ENCODE measurements at places on chromosomes 11 and 22.
A peak's percentile ranks its signal among the peaks of the same experiment; 100 is the strongest.

- H3K36me3 ChIP-seq = no peaks in the 10 kb centered on the region
- peak overlapping the region; percentile 11 for H3K4me3 ChIP-seq
- H3K27me3 ChIP-seq = no peaks in the 10 kb centered on the region
- H3K4me1 ChIP-seq = no peaks in the 10 kb centered on the region
Observed at GRCh38 chr11:107957109-107957588, 28.9 kb downstream of the RAB39A start.

DNA sequence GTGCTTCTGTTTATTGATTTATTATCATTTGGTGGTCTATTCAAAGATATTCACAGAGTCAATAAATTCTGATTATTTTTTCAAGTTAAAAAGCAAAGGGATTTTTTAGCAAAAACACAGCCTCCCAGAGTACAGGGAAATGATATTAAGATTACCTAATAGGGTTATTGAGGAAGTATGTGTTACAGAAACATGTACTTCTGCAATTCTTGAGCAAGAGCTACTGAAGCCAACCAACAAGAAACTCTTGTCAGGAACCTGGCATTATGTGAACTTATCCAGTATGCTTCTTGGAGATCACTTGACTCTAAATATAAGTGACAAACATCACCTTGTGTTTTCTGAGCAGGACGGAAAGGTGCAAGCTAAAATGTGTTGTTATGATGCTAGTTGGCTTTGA lies 42.0 kb upstream of the CARD18 start:
- no peaks in the 10 kb centered on the region for H3K27me3 ChIP-seq
- no peaks in the 10 kb centered on the region for H3K36me3 ChIP-seq
- no peaks in the 10 kb centered on the region for H3K4me1 ChIP-seq
- no peak overlapping the region for H3K4me3 ChIP-seq
- no peak for DNase-seq

GRCh38 chr11:92453055-92453454 lies 228.4 kb downstream of the FAT3 start:
- peaks cover 18% of the 10 kb centered on the region for H3K4me1 ChIP-seq
- H3K4me3 ChIP-seq = no peak overlapping the region
- H3K36me3 ChIP-seq = no peaks in the 10 kb centered on the region
- no peak overlapping the region for H3K27ac ChIP-seq

- peaks cover 28% of the 10 kb centered on the region for H3K4me1 ChIP-seq
- H3K36me3 ChIP-seq = no peaks in the 10 kb centered on the region
- H3K4me3 ChIP-seq = peak overlapping the region; percentile 40
- DNase-seq = peak; percentile 81
Observed at GRCh38 chr22:44363013-44363979, 50.5 kb upstream of the SHISAL1 start.

GRCh38 chr11:20368438-20368837 lies 4.9 kb downstream of the HTATIP2 start:
- no peak overlapping the region for H3K4me3 ChIP-seq
- DNase-seq = no peak
- no peaks in the 10 kb centered on the region for H3K27me3 ChIP-seq
- peaks cover 3% of the 10 kb centered on the region for H3K36me3 ChIP-seq
- H3K27ac ChIP-seq = no peak overlapping the region

DNA sequence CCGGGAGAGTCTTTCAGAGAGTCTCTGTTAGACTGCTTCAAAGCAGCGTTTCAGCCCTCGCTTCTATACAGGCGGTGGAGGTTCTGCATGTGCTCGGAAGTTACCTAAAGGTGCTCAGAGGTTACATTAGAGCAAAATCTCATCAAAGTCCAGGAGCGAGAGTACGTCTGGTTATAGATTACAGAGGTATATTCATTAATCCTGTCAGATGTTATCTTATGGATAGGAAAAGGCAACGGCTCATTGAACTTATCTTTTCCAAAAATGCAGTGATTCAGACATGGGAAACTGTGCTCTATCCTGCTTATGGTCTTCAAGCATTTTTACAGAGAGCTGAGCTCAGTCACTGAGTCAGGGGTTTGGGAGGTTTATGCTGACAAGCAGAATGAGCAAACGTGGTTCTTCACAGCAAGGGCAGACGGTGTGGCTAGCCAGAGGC lies 9.1 kb upstream of the ZBED5 start:
- peaks cover 48% of the 10 kb centered on the region for H3K4me1 ChIP-seq
- DNase-seq = no peak
- H3K4me3 ChIP-seq = peak overlapping the region; percentile 37
- no peaks in the 10 kb centered on the region for H3K36me3 ChIP-seq
- peak overlapping the region; percentile 74 for H3K27ac ChIP-seq

DNA sequence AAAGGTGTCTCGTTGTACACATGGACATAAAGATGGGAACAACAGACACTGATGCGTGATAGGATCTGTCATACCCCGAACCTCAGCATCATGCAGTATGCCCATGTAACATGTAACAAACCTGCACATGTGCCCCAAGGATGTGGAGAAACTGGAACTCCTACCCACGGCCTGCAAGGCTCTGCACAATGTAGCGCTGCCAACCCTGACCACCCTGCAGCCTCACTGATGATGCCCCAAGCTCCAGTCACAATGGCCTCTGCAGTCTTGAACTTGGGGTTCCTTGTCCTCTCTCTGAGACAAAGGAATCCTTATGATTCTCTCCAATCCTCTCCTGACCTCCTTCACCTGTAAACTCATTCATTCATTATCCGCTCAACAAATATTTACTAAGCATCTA lies 14.2 kb downstream of the LMO1 start:
- H3K36me3 ChIP-seq = no peaks in the 10 kb centered on the region
- no peaks in the 10 kb centered on the region for H3K4me1 ChIP-seq
- H3K27ac ChIP-seq = no peak overlapping the region

GRCh38 chr22:19292458-19293230 lies 1.1 kb upstream of the CLTCL1 start:
- H3K4me3 ChIP-seq = peak overlapping the region; percentile 97
- peak overlapping the region; percentile 15 for H3K27ac ChIP-seq
- no peaks in the 10 kb centered on the region for H3K27me3 ChIP-seq
- no peaks in the 10 kb centered on the region for H3K4me1 ChIP-seq
- DNase-seq = no peak

DNA sequence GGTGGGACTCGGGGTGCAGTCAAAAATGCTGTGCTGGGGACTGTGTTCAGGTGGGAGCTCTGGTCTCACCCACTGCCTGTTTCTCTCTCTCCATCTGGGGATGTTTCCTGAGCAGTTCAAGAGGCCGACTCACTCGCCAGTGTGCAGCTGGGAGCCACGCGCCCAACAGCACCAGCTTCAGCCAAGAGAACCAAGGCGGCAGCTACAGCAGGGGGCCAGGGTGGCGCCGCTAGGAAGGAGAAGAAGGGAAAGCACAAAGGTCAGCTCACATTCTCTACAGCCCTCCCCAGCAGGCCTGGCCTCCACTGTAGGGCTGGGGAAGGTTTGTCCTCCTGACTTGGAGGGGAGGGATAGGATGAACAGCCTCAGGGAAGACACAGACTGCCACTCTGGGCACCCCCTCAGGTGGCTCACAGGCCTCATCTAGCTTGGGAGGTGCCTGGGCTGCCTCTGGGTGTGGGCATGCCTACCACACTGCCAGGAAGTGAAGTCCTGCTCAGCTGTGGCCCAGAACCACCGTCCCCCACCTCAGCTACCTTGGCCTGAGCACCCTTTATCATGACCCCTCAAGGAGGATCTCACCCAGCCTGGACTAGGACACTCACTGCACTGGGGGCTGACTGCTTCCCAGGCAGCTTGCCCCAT lies 13.0 kb downstream of the TUB start:
- no peaks in the 10 kb centered on the region for H3K4me1 ChIP-seq
- DNase-seq = no peak
- no peaks in the 10 kb centered on the region for H3K27me3 ChIP-seq
- no peak overlapping the region for H3K4me3 ChIP-seq
- H3K36me3 ChIP-seq = peaks cover 8% of the 10 kb centered on the region

- no peaks in the 10 kb centered on the region for H3K36me3 ChIP-seq
- H3K27ac ChIP-seq = no peak overlapping the region
- no peaks in the 10 kb centered on the region for H3K4me1 ChIP-seq
- DNase-seq = no peak
- no peaks in the 10 kb centered on the region for H3K27me3 ChIP-seq
- H3K4me3 ChIP-seq = no peak overlapping the region
Observed at GRCh38 chr22:22403771-22404170, 104.8 kb downstream of the ZNF280B start.

DNA sequence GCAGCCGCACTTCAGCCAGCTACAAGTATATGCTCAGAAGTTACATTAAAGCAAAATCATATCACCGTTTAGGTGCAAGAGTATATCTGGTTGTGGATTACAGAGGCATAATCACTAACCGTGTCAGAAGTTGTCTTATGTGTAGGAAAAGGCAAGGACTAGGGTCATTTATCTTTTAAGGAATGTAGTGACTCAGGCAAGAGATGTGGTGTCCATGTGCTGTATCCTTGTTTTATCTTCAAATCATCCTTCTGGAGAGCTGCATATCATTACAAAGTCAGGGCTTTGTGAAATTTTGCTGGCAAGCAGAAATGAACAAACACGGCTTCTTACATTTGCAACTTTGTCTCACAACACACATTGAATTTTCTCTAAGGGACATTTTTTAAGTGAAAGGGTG lies 12.7 kb upstream of the CHORDC1 start:
- H3K36me3 ChIP-seq = no peaks in the 10 kb centered on the region
- H3K27ac ChIP-seq = no peak overlapping the region
- no peak overlapping the region for H3K4me3 ChIP-seq
- DNase-seq = no peak
- peaks cover 4% of the 10 kb centered on the region for H3K4me1 ChIP-seq

DNA sequence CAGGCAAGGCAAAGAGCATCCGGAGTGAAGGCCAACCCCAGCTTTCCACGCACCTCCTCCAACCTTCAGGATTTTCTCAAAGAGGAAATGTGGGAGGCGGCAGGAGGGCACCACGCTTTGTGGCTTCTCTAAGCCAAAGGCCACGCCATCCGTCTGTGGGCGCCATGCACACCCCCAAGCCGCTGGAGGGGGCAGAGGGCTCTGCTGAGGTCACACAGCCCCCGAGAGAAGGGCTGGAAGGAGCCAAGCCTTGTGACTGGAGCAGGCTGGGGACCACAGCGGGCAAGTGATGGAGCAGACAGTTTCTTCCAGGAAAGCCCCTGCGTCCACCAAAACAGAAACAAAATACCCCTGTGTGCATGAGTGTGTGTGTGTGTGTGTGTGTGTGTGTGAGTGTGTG lies 527.4 kb downstream of the BRD1 start:
- H3K36me3 ChIP-seq = no peaks in the 10 kb centered on the region
- no peak overlapping the region for H3K4me3 ChIP-seq
- no peak for DNase-seq
- H3K27ac ChIP-seq = no peak overlapping the region

- no peaks in the 10 kb centered on the region for H3K27me3 ChIP-seq
- no peak for DNase-seq
- no peak overlapping the region for H3K27ac ChIP-seq
- H3K36me3 ChIP-seq = no peaks in the 10 kb centered on the region
- no peak overlapping the region for H3K4me3 ChIP-seq
Observed at GRCh38 chr11:83105168-83105567, 33.5 kb upstream of the RAB30 start.

GRCh38 chr11:120013325-120014250 lies 124.3 kb downstream of the TRIM29 start:
- H3K36me3 ChIP-seq = no peaks in the 10 kb centered on the region
- no peaks in the 10 kb centered on the region for H3K4me1 ChIP-seq
- H3K4me3 ChIP-seq = no peak overlapping the region
- H3K27me3 ChIP-seq = no peaks in the 10 kb centered on the region

DNA sequence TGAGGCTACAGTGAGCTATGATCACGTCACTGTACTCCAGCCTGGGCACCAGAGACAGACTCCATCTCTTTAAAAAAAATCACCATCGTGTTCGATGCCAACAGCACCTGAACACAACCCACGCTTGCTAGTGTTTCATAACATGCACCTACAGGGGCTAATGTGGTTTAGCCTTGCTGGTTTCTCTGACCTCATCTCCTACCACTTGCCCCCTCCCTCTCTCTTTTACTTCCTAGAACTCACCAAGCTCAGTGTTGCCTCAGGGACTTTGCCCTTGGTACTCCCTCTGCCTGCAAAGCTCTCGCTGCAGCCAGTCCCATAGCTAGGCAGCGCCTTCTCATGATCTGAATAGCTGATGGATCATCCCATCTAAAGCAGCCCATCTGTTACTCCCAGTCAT lies 99.8 kb downstream of the FBXO7 start:
- no peak overlapping the region for H3K4me3 ChIP-seq
- no peaks in the 10 kb centered on the region for H3K4me1 ChIP-seq
- H3K36me3 ChIP-seq = no peaks in the 10 kb centered on the region
- no peak for DNase-seq

GRCh38 chr22:24952837-24953383 lies 394 bp downstream of the KIAA1671 start:
- H3K4me3 ChIP-seq = peak overlapping the region; percentile 80
- H3K27ac ChIP-seq = peak overlapping the region; percentile 2
- peaks cover 28% of the 10 kb centered on the region for H3K4me1 ChIP-seq
- DNase-seq = no peak
- H3K27me3 ChIP-seq = no peaks in the 10 kb centered on the region
- H3K36me3 ChIP-seq = no peaks in the 10 kb centered on the region

DNA sequence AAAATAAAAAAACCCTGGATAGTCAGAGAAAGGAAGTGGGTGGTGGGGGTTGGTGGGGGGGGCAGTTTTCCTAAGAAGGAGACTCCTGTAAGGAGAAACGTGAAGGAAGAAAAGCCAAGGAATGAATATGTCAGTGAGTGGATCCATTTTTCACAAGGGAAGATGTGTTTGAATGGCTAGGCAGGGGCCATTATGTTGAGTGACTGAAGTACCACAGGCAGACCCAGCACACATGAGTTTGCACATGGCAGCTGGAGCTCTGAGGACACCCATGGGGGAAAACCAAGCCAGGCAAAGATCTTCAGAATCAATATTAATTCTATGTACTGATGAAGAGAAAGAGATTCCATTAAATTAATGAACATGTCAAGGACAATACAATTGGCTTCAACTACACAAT lies 67.6 kb downstream of the CD44 start:
- no peak overlapping the region for H3K4me3 ChIP-seq
- H3K4me1 ChIP-seq = no peaks in the 10 kb centered on the region
- H3K36me3 ChIP-seq = peaks cover 36% of the 10 kb centered on the region

GRCh38 chr11:23111527-23111926 lies 251.3 kb upstream of the CCDC179 start:
- no peaks in the 10 kb centered on the region for H3K27me3 ChIP-seq
- no peak overlapping the region for H3K27ac ChIP-seq
- H3K36me3 ChIP-seq = no peaks in the 10 kb centered on the region
- no peaks in the 10 kb centered on the region for H3K4me1 ChIP-seq

- peaks cover 4% of the 10 kb centered on the region for H3K4me1 ChIP-seq
- H3K27me3 ChIP-seq = no peaks in the 10 kb centered on the region
- H3K36me3 ChIP-seq = no peaks in the 10 kb centered on the region
- DNase-seq = no peak
- no peak overlapping the region for H3K4me3 ChIP-seq
Observed at GRCh38 chr11:35800970-35801953, 138.7 kb downstream of the TRIM44 start.

GRCh38 chr11:13448876-13449275 lies 14.1 kb downstream of the BTBD10 start:
- DNase-seq = no peak
- H3K27ac ChIP-seq = peak overlapping the region; percentile 60
- no peaks in the 10 kb centered on the region for H3K36me3 ChIP-seq
- H3K4me1 ChIP-seq = peaks cover 25% of the 10 kb centered on the region
- H3K27me3 ChIP-seq = no peaks in the 10 kb centered on the region

Data from thoracic aorta (tissue), 2 donors.